ENCODE measurements at places on chromosomes 1 and 21. TPM values are rescaled to one million over a fixed set of nuclear protein-coding genes. Genes with fewer than 3 reads are reported as not detected.

Gene RABGAP1L
- polyA plus RNA-seq: 32.5 TPM

GRCh38 chr1:55127827-55128343 lies 87.3 kb downstream of the USP24 start:
- no peak for DNase-seq

Gene DNAH14
- 17.5 TPM for polyA plus RNA-seq

DNA sequence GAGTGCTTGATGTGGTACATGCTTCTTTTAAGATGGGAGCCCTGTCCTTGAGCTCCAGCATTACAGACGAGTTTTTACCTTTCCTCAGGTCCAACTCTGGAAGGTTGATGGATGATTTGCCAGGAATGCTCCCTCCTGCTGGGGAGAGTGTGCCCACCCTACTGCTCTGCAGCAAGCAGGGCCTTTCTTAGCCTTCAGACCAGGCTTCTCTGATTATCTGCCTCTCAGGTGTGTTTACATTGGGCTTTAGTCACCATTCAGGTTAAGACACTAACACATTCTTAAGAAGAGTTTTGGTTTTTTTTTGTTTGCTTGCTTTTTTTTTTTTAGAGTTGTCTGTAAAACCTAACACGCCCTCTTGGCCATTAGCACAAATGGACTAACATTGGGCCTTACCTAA lies 301.8 kb downstream of the KCNT2 start:
- DNase-seq: no peak

Gene SIKE1
- polyA plus RNA-seq: 48.6 TPM

GRCh38 chr1:16978567-16979474 lies 1.6 kb downstream of the MFAP2 start:
- no peak for DNase-seq

DNA sequence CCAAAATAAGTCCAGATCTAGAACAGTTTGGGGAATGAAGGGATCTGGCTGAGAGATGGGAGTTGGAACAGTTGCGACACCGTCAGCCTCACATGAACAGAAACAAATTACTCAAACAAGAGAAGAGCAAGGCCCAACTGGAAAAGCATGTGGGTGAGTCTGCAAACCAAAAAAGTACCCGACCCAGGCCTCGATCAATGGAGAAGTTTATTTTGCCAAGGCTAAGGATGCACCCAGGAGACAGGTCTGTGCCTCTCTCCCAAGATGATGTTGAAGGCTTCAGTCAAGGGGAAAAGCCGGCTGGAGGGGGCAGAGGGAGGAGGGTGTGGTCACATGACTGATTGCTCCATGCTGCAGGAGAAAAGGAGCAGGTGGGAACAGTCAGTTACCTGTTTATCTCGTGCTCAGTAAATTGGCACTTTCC lies 42.3 kb downstream of the KRTAP10-1 start:
- no peak for DNase-seq

DNA sequence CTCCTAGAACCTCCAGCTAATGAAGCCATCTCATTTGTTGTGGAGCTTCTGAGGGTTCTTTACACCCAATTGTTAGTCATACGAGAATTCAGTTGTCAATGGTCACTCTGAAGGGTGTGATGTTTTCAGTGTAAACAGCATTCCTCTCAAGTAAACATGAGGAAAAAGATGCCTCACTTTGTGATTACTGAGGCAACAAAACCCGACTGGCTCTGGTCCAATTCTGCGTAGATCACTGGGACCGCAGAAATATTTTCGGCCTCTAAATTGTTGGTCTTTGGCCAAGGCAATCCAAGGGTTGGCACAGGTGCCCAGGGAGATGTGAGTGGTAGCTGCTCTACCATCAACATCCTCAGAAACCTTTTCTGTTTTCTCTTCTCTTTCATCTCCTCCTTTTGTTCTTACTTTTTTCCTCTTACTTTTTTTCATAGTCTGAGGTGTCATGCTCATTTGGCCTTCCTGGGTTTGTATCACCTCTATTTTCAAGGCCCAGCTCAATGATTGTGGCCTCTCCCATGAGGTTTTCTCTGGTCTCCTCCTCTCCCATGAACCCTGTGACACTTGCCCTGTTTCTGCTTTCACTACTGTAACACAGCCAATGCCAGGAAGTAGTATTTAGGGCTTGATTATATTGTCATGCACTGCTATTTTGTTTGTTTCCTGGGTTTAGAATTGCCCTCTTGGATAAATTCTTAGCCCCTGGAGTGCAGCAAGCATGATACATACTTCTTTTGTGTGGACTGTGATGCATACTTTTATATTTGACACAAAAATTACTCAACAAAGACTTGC lies 221.9 kb downstream of the TNR start:
- no peak for DNase-seq

Gene ZSCAN20
- polyA plus RNA-seq: 5.3 TPM

Gene ERMAP
- 21.0 TPM for polyA plus RNA-seq

DNA sequence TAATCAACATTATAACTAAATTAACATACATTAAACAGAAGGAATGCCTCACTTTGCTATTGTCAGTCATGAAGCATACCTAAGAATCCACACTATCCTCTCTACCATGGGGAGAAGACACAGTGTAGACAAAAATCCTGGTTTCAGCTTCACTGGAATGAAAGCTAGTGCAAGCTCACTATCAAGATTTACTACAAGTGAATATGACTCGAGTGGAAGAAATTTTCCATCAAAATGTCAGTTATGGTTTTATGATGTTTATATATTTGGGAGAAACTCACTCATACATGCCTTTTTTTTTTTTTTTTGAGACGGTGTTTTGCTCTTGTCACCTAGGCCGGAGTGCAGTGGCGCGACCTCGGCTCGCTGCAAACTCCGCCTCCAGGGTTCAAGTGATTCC lies 424.3 kb downstream of the KCNT2 start:
- no peak for DNase-seq

- no peak for DNase-seq
Measured at GRCh38 chr1:112618114-112618720, 724 bp downstream of the ST7L start.

- no peak for DNase-seq
Measured at GRCh38 chr1:19861034-19861433, 21.2 kb upstream of the OTUD3 start.

DNA sequence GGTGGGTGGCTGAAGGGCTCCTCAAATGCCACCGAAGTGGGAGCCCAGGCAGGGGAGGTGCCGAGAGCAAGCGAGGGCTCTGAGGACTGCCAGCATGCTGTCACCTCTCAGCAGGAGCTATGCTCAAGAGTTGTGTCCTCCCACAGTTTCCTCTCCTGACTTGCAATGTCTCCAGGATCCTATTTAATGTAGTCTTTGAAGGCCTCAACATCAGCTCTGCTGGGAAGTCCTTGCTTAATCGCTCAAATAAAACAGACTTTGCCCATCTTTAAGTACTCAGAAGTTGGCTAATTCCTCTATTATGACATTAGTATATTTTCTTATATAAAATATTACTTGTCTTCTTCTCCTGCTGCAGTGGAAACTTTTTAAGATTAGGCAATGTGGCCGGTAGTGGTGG lies 154.2 kb upstream of the NRIP1 start:
- no peak for DNase-seq

DNA sequence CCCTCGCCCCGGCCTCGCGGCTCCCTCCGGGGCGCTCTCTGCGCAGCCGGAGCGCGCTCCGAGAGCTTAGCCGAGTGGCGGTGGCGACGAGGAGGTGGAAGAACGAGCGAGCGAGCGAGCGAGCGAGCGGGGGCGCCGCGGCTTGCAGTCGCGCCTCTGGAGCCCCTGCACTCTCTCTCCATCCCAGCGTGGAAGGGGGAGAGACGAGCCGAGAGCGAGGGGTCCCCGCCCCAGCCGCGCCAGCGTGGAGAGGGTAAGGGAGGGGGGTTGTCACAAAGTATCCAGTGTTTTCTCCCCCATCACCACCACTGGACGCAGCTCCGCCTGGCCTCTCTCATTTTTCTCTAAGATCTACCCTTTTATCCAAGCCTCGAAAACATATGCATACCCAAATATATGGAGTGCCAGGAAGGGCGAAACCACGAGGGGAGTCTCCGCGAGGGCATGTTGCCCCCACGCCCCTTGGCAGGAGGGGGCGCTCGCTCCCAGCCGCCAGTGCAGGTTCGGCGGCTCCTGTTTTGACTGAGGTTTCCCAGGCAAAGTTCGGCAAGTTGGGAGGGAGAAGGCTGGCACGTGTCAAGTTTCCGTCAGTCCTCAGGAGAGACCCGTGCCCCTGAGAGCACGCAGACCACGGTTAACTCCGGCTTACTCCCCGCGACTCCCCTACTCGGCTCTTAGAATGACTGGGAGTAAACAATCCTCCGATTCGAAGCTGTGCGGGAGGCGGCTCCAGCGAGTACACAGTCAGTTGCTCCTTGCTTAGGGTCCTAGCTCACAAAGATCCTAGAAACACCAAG lies 569 bp upstream of the DAB1 start:
- no peak for DNase-seq

- DNase-seq: no peak
Measured at GRCh38 chr1:53639996-53640700, 98.8 kb downstream of the GLIS1 start.

DNA sequence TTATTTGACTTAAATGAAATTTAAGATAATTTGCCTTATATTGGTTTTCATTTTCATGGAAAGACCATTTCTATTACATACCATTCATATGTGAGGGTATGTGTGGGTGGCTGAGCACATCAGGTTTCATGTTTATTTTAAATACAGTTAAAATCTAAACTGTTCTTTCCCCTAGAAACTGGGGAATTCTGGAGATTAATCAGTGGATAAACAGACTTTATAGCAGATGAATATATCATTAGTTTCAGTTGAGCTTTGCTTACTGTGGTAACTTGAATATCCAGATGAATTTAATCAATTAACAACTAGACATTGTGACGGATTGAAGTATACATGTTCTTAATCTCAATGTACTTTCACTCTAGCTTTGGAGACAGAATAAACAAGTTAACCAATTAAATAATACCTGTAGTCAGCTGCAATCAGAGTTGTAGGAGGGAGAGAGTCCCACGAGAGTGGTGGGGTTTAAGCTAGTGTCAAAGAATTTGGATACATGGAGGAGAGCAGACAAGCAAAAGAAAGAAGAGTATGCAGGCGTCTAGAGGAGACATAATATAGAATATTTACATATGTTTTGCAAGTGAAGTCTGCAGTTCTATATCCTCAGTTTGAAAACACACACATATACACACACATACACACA lies 97.6 kb downstream of the PDE4B start:
- DNase-seq: no peak

Gene PBXIP1
- 66.2 TPM for polyA plus RNA-seq

DNA sequence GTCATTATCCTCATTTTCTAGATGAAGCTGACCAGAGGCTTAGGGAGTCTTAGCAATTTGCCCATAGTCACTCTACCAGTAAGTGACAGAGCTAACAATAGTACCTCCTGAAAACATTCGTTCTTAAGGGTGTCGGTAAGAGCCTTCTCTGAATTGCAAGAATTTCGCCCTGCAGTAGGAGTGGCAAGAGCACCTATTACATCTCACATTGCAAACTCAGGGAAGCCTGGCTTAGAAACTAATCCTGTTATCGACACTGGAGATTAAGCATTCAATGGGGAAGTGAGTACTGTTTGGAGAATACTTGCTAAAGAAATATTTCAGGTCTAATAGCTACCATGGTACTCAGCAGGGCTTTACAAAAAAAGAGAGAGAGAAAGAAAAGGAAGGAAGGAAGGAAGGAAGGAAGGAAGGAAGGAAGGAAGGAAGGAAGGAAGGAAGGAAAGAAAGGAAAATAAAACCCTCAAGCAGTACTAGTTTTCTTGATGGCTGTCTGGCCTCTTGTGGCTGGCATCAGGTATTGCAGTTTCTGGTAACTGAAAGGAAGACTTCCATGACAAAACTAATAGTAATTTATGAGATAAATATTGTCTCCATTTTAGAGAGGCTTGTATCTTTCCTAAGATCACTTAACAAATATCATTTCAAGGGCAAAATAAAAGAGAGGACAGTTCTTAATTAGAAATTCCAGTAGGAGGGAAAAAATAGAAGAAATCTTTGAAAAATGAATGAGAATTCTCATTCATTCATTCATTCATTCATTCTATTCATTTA lies 10.4 kb downstream of the C1orf226 start:
- DNase-seq: no peak

- DNase-seq: no peak
Measured at GRCh38 chr1:205338011-205338410, 16.5 kb upstream of the NUAK2 start.

Gene RNU1-4
- polyA plus RNA-seq: not detected

DNA sequence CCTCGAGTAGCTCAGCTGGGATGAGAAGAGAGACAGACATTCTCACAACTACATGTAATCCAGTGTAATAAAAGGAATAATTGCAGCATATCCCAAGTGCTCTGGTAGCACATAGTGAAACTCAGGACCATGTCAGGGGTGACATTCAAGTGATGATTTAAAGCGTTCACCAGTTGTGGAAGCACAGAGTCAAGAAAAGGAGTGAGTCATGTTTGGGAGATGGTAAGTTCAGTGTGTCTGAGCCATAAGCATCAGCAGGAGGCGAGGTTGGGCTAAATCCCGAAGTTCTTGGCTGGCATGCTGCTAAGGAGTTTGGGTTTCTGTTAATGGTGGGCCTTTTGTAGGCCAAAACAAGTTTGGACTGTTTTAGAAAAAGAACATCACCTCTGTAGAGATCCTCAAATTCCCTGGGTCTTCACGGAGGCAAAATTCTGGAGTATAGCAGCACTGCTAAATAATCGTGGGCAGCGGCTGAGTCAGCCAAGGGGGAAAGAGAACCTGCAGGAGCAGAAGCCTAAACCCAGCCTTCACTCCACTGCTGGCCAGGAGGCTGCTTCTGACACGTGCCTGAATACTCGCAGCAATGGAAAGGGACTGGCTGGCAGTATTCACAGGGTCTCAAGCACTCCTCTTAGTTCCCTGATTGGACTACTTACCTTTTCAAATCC lies 7.2 kb upstream of the NHLH1 start:
- DNase-seq: no peak

DNA sequence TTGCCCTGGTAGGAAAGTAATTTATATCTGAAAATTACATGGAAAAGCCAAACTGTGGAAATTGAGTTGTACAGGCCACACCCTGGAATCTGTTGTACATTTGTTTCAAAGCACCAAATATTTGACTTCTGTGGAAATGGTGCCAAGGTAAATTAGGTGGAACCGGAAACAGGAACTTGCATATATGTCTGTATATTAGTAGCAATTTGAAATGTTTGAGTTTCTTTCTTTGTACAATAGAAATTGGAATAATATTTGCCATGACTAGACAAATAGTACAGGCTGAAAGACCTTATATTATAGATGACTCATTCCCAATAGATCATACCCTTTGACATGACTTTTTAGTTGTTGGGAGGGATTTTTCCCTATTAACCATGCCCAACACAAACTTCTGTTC lies 10.5 kb upstream of the TAF1A start:
- no peak for DNase-seq

- no peak for DNase-seq
Measured at GRCh38 chr1:168665975-168666374, 63.0 kb downstream of the DPT start.

GRCh38 chr1:224383218-224383617 lies 26.5 kb downstream of the CNIH4 start:
- no peak for DNase-seq

All from left renal pelvis (tissue), 4 donors.